Left cardiac atrium (tissue), 4 donors: ENCODE measurements at places on chromosomes 2 and 18. TPM values are rescaled to one million over a fixed set of nuclear protein-coding genes. Genes with fewer than 3 reads are reported as not detected.

- DNase-seq, result peak; percentile 45
Measured at GRCh38 chr2:159111346-159111927, 143.0 kb downstream of the TANC1 start.

- no peak for DNase-seq
Measured at GRCh38 chr2:119112770-119113488, 45.6 kb downstream of the C1QL2 start.

ZNF396 gene
- total RNA-seq, result 0.97 TPM

DSG4 gene
- total RNA-seq, result not detected

DNA sequence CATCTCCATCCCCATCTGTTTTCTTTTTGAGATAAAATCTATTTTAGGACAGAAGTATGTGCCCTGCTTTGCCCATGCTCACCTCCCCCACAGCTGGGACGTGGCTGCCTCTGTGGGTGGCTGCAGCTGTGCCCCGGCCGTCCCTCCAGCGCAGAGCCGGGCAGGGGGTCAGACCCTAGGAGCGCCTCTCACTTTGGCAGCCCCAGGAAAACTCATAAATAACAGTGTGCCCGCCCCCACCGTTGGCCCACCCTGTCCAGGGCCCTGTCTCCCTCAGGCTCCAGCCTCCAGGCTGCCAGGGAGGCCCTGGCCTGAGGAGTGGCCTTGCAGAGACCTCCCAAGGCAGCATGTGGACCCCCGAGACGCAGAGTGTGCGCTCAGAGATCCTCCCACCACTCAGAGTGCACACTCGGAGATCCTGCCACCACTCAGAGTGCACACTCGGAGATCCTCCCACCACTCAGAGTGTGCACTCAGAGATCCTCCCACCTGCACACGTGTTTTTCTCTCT lies 178.1 kb downstream of the TWIST2 start:
- peak; percentile 11 for DNase-seq

DNA sequence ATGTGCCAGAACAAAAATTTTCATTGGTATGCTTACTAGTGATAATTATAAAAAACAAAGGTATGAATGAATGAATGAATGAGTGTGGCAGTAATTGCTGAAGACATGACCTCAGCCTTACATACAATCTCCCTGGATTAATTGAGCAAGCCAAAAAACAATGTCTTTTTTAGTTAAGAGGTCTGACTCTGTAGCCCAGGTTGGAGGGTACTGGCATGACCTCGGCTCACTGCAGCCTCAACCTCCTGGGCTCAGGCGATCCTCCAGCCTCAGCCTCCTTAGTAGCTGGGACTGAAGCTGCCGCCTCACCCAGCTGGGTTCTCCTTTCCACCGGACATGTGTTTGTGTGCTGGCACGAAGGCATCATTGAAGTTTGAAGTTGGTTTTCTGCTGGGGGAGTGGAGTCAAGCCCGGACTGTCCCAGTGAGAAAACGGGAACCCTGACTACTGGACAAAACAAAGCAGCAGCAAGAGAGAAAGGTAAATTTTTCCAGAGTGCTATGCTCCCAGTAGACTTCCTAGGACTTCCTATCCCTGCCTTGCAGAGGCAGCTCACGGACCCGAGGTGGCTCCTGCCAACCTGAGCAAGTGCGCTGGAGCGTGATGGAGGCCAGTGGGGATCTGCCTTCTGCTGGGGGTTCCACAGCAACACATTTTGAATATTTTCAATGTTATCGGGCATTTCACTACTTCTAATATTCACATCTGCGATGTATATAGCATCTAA lies 6.4 kb upstream of the IMP4 start:
- DNase-seq, result no peak

DNAH7 gene
- total RNA-seq, result 0.50 TPM

DNA sequence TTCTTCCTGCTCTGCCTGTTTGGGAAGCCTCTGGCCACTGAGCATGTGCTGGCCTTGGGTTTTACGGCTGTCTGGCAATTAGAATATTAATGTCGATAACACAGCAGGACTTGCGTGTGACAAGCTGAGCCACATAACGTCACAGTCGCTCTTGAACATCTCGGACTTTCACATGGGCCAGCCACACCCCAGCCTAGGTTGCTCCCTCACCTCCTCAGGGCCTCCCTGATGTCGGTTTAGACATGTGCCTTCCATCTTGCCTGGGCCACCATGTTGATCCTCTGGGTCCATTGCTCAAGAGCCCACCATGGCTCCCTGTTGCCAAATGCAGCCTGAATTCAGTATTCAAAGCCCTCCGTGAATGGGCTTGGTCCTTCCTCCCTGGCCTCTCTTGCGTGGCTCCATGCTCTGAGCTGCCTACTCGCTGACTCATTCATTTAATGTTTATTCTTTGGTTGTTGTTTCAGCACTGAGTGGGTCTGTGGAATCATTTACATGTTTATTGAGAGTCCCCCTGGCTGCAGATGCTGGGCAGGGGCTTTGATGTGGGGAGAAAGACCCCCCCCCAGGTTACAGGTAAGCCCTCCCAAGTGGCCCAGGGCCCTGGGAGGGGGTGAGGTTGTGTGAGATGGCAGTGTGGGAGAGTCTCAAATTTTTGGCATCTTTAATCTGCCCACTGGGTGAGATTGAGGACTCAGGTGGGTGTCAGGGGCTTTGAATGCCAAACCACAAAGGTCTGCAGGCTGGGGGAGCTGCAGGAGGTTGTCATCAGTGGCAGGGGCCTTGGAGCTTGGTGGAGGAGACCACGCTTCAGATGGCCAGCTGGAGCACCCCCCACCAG lies 62.0 kb downstream of the ODC1 start:
- DNase-seq, result no peak

NT5DC4 gene
- not detected for total RNA-seq

DNA sequence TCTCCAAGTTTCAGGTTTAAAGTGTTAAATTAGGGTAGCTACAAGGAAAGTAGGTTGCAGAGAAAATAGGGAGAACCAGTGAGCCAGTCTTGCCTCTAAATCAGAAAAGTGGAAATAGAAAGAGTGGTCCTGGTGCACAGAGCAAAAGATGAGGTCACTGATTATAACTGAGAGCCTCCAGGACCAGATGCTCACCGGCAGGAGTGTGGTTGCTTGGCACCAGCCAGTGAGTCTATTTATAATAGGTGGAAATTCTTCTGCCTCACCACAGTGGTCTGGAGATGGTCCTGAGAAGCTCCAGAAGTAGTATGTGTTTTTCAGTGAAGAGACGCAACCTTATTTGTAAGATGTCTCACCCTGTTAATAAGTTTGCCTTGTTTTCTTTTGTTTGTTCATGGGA lies 373.9 kb upstream of the KCNJ3 start:
- no peak for DNase-seq

MYOM1 gene
- 351 TPM for total RNA-seq

- no peak for DNase-seq
Measured at GRCh38 chr18:25289001-25289631, 62.9 kb downstream of the ZNF521 start.

- no peak for DNase-seq
Measured at GRCh38 chr2:24544456-24545115, 53.5 kb downstream of the NCOA1 start.
